ENCODE measurements at places on chromosomes 12 and 14. TPM values are rescaled to one million over a fixed set of nuclear protein-coding genes. Genes with fewer than 3 reads are reported as not detected.

Gene SLC39A5
- polyA plus RNA-seq = 167 TPM

Gene ZCRB1
- polyA plus RNA-seq = 85.9 TPM

Gene TESPA1
- polyA plus RNA-seq = not detected

Gene TEP1
- polyA plus RNA-seq = 10.7 TPM

Gene UNC79
- 0.16 TPM for polyA plus RNA-seq

Gene TAS2R8
- polyA plus RNA-seq = not detected

Gene PTGER2
- 43.0 TPM for polyA plus RNA-seq
